ENCODE measurements at places on chromosomes 5 and 9.

GRCh38 chr5:77852068-77852513 lies 76.0 kb upstream of the TBCA start:
- no peak for DNase-seq

DNA sequence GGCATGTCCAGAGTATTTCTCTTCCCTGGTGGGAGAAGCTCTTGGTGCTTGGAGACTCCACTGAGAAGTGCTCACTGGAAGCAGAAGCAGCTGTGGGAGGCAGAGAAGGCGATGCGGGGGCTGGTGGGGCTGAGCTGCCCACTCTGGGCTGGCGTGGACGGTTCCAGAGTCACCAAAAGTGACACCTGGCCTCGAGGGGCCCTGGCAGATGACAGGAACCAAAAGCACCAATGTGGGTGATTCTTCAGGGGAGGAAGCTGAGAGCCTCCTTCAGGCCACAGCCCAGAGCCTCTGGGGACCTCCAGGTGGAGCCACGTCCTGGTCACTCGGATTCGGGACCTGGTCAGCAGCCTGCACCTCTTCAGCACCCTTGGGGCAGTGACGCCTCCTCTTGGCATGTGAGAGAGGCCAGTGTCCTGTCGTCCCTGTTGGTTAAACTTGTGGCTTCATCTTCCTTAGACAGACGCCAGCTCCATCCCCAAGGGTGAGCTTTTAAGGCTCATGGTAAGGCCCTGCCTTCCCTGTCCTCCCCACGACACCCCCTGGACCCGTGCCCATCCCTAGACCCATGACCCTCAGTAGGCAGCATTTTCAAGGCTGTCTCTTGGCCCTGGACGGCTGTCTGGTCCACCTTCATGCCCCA lies 78.7 kb upstream of the IRX4 start:
- no peak for DNase-seq

DNA sequence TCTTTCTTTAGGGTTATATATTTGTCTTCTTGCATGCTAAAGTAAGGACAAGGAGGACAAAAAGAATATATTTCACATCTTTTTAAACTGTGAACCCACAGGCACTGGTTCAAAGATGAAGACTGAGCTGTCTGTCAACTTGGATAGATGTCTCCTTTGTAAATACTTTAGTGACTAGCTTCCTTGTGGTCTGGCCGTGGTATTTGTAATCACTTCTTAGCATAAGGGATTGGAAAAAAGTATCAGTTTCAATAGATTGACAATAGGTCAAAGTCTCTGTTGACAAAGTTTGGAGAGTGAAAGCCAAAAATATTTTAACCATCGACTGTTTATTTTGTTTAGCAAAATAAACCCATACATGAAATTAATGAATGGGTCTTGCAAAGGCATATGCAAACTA lies 91.4 kb downstream of the TMEM167A start:
- no peak for DNase-seq

- no peak for DNase-seq
Observed at GRCh38 chr5:107900721-107901120, 230.0 kb upstream of the EFNA5 start.

- DNase-seq, result no peak
Observed at GRCh38 chr5:2751592-2752021, at the start of gene IRX2. IRX2 (minus strand) TSS chr5:2751677; CDS start chr5:2751413, 264 bp downstream.

GRCh38 chr5:73352649-73353230 lies 95.8 kb downstream of the FOXD1 start:
- no peak for DNase-seq

- no peak for DNase-seq
Observed at GRCh38 chr5:9644630-9645029, 14.5 kb upstream of the TAS2R1 start.

DNA sequence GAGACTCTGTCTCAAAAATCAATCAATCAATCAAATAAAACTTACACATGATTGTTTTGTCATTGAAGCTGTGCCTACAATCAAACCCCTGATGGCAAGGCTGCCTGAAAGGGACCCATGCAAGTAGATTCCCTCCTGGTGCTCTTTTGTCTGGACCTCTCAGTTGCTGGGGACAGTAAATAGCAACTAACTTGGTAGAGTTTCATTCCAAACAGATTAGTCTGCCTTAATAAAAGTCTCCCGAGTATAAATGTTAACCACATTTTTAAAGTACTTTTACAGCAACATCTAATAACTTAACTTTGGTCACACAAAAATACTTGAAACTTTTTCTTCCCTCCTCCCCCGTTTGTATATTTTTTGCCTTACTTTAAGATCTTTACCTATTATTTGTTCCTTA lies 105.5 kb downstream of the FEM1C start:
- no peak for DNase-seq

- DNase-seq, result no peak
Observed at GRCh38 chr9:108476574-108476973, 379.2 kb downstream of the ACTL7B start.

DNA sequence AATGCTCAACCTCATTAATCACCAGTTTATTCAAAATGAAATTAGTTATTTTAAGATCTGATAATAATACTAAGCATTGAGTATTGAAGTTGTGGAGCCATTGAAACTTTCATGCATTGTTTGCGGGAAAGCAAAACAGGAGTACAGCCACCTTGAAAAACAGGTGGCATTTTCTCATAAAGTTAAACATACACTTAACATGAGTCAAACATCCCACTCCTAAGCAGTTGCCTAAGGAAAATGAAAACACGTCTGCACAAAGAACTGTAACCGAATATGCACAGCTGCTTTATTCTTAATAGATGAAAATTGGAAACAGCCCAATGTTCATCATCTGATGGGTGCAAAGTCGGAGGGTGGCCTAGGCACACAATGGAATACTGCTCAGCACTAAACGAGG lies 177.3 kb downstream of the IRX2 start:
- no peak for DNase-seq

DNA sequence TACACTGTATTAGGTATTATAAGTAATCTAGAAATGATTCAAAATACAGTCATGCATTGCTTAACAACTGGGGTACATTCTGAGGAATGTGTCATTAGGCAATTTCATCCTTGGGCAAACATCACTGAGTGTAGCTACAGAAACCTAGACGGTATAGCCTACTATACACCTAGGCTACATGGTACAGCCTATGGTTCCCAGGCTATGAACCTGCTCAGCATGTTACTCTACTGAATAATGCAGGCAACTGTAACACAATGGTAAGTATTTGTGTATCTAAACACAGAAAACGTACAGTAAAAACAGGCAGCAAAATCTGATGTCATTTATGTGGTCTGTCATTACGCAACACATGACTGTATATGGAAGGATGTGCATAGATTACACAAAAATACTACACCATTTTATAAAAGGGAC lies 96.8 kb downstream of the RAPGEF6 start:
- no peak for DNase-seq

DNA sequence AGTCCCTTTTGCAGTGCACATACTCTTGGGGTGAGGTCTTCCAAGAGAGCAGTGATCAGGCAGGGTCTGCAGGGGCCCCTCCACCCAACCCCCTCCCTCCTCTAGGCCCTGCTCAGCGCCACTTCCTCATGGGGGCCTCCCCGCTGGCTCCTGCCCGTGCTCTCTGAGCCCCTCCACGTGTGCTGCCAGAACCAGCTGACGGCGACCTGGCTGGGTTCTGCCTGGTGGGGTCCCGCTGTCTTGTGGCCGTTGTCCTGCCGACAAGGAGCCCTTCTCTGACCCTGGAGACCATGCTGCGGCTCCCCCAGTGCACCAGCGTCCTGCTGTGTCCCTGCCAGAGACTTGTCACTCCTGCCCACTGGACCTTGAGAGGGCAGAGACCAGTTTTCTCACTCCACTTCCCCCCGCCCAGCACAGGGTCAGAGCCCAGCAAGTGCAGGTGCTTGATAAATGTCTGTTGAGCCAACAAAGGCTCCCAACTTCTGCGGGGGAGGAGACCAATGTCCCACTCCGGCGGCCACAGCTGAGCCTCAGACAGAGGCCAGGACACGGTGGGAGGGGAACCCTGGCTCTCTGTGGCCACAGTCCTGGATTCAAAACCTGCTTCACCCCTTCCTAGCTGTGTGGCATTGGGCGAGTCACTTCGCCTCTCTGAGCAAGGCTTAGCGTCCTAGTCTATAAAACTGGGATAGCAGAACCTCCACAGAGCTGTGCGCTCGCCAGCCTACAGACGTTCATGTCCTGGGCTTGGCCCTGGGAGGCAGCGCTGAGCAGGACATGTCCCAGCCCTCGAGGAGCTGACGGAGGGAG lies 24.8 kb downstream of the SARDH start:
- no peak for DNase-seq

- DNase-seq, result no peak
Observed at GRCh38 chr9:128554155-128554862, 1.9 kb downstream of the SPTAN1 start.

- DNase-seq, result no peak
Observed at GRCh38 chr5:110053824-110054223, 364.1 kb downstream of the MAN2A1 start.

DNA sequence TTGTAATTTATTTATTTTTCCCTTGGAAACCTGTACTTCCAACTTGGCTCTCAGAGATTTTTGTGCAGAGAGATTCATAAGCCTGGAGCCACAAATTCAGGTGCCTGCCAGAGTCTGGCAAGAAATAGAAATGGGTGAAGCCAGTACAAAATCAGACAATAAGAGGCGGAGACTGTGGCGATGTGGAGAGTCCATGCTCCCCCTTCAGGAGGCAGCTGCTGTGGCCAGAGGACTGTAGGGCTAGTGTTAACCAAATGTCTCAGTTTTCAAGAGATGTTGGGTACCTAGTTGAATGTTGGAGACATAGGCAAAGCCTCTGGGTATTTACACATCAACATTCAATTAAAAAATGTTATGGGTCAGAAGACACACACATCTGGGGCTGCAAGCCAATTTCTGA lies 208.6 kb downstream of the PSAT1 start:
- no peak for DNase-seq

DNA sequence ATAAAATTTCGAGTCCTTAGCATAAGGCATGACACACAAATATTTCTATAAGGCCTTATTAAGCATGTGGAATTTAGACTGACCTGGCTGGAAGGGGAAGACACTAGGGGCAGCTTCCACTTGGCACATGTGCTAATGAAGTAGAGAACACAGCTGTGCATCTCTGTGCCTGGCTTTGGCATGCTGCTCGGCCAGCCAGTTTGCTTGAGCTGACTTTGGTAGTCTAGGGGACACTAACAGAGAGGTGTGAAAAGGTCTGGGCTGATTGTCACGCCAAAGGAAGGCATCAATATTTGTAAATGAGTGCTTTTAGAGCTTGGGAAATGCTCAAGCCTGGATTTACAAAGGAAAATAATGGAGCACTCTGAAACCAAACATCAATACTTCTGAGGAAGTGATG lies 723.7 kb downstream of the PRELID2 start:
- no peak for DNase-seq

DNA sequence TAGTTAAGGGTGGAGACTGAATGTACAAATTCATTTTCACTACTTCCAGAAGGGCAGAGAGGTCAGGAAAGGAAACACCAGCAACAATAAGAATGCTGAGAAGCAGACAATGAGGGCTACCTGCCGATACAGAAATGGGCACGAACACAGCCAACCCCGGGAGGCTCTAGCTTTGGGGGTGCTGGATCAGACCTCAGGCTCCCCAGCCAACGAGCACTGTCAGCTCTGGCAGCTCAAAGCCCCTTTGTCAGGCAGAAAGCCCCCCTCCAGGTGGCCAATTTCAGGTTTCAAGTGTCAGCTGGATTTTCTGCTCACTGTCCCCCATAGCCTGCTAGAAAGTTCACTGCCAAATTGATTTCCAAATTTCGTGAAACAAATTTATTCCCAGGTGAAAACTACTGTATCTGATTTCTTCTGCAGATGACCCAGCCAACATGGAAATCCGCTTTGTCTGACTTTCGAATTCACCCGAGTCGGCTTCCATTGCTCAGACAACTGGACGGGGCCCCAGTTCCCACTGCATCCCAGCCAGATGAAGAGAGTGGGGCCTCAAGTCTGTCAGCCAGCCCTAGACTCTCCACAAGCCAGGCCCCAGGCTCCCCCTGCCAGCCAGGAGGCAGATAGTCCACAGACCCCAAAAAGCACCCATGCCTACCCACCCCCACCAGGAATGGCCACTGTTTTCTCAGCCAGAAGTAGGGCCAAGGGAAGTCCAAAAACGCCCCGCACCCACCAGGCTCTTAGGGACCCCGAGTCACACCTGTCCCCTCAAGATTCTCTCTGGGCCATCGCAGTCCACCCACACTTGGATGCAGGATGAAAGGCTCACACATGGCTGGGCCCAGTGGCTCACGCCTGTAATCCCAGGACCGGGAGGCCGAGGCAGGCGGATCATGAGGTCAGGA lies 96.5 kb upstream of the PHYKPL start:
- DNase-seq, result no peak

- no peak for DNase-seq
Observed at GRCh38 chr5:89034588-89034987, 151.6 kb upstream of the MEF2C start.

- no peak for DNase-seq
Observed at GRCh38 chr9:127283917-127284497, 19.4 kb downstream of the GARNL3 start.

DNA sequence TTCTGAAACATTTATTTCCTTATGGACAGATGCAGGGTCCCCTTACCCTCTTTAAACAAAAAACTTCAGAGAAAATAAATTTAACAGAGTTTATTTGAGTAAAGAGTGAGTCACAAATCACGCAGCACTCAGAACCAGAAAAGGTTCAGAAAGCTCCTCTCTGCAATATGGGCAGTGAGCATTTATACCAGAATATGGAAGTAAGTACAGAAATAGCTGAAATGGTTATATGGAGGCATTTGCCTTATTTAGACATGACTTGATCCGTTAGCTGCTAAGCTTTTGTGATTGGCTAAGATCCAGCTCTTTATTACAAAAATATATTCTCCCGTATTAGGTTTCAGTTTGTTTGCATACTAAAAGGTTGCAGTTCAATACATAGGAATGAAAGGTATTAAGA lies 1554.1 kb downstream of the EFNA5 start:
- no peak for DNase-seq

DNA sequence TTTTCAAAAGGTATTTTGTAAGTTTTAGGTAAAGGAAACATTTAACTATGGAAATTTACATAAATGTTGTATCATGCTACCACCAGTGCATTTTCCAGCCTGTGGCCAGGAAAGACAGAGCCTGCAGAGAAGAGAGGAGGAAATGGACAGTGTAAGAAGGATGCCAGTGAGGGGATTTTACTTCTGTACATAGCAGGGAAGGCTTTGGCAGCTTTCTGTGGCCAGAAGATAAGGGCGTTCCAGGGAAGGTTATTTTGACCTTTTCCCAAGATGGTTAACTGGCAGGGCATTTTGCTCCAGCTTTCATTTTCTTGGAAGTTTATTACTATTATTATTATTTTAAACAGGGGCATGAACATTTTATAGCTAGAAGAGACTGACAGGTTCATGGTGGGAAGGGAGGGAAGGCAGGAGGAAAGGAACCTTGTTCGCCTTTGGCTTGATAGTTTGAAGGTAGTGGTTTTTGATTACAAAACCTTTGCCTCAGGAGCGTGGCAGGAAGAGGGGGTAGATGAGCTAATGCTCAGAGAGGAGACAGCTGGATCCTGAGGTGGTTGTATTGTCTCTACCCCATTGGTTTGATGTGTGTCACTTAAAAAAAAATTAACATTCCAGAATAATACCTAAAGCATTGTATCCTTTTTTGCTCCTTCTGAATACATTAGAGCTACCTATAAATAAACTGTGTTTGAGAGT lies 4.1 kb downstream of the ISOC1 start:
- DNase-seq, result no peak

GRCh38 chr9:103702572-103702971 lies 391.5 kb upstream of the SMC2 start:
- no peak for DNase-seq

- DNase-seq, result no peak
Observed at GRCh38 chr5:128750155-128750554, 212.1 kb upstream of the FBN2 start.

Measured in activated gamma-delta T cell treated with Interleukin-2 at 50 U/mL for 16 hours (primary cell).